ENCODE measurements at places on chromosomes 16 and 17.

GRCh38 chr17:19750835-19751234 is 2.7 kb upstream of the ALDH3A1 start:
- DNase-seq, result no peak

- DNase-seq, result no peak
Observed at GRCh38 chr16:78844682-78845081, 745.2 kb downstream of the WWOX start.

GRCh38 chr17:49204516-49204915 is 5.9 kb downstream of the GNGT2 start:
- DNase-seq, result no peak

DNA sequence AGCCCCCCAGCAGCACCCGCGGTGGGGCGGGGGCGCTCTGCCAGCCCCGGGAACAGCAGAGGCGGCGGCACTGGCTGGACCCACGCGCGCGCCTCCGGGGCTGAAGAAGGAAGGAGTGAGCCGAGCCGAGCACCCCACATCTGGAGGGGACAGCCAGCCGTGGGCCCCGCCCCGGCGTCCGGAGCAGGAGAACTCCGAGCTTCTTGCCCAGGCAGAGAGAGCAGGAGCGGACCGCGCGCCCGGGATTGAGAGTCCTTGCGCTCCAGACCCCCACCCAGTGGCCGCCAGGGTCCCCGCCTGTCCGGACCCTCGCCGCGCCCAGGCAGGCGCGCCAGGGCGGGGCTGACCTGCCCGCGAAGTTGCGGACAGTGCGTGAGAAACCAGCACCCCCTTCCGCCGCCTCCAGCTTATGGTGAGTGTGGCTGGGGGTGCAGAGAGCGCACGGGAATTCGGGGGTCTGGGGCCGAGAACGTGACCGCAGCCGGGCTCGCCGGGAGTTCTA is 921.9 kb upstream of the EEF2KMT start:
- no peak for DNase-seq

DNA sequence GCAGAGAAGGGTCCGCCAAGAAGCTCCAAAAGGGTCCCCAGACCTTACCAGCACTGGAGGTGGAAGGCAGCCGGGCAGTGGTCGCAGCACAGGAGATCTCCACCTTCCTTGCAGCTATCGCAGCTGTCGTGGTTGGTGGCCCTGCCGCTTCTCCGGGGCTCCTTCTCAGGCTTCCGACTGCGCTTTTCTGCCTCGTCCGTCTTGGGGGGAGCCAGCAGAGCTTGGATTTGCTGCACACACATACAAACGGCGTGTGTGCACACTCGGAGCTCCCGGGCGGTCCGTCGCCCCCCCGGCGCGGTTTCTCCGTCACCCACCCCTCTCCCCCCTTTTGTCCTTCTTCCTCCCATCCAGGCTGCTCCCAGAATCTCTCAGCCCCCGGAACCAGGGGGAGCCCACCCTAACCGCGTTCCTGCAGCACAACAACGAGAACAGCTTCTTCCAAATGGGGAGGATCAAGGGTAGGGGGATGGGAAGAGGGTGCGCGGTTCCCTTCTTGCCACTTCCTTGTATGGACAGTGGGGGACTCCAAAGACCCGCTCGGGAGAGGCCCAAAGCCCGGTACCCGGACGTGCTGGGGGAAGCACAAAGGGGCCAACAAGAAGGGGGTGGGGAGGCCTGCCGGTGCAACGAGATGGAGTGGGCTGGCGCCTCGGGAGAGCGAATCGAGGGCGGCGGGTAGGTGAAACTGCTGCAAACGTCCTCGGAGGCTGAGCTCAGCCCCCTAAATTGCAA is 1.1 kb downstream of the PHF12 start:
- DNase-seq, result peak; percentile 41

GRCh38 chr17:57605675-57606105 is 139.4 kb downstream of the CCDC182 start:
- DNase-seq, result no peak

GRCh38 chr17:9016941-9017552 is 4.3 kb upstream of the NTN1 start:
- no peak for DNase-seq

- no peak for DNase-seq
Observed at GRCh38 chr17:31060791-31061550, 33.8 kb upstream of the NF1 start.

GRCh38 chr16:87744750-87745514 is 20.9 kb downstream of the KLHDC4 start:
- no peak for DNase-seq

DNA sequence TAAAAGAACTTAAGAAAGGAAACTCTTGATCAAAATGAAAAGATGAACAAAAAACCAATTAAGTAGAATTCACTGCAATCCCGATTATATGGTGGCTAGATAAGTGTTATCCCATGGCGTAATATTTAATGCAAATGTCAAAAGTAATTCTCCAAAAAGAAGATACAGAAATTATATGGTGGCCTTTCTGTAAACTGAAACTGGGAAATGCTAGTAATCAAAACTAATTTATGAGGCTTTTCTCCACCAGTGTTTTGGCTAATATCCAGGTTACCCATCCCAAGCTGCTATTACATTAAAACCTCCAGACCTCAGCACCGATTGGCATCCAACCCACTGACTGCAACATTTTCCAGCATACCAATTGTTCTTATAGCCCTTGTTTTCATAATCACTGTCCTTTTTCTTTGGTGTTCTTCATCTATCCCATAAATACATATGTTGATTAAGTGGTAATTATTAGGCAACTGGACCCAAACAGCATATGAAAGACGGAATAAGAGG is 77.2 kb upstream of the TNRC6A start:
- no peak for DNase-seq

DNA sequence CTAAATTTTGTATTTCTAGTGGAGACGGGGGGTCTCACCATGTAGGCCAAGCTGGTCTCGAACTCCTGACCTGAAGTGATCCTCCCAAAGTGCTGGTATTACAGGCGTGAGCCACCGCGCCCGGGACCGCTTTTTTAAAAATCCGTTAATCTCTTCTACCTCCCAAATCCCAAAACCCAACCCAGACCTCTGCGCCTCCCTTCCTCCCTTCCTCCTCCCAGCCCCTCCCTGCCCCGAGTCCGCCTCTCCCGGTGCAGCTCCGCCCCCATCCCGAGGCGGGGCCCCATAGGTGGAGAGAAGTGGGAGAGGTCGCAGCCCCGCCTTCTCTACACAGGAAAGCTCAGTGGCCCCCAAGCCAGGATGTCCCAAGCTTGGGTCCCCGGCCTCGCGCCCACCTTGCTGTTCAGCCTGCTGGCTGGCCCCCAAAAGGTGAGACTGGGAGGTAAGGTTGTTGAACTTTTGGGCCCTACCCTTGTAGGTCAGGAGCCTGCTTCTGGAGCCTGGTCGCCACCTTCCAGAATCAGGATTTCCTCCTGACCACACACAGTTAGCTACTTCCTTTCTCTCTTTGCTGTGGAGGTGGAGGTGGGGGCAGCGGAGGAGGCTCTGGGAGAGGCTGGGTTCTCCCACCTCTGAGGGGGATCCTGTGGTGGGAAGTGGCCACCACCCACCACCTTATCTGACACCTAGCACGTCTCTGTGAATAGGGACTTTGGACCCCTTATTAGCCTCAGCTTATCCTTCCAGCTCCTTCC is at the start of gene TMEM92:
Gene TMEM92, plus strand, starts transcription at position 325 of the 755 bp plus-strand sequence. Its CDS starts 36 bp downstream, at position 361.
- DNase-seq, result no peak

- no peak for DNase-seq
Observed at GRCh38 chr16:56237451-56237930, 46.2 kb downstream of the GNAO1 start.

DNA sequence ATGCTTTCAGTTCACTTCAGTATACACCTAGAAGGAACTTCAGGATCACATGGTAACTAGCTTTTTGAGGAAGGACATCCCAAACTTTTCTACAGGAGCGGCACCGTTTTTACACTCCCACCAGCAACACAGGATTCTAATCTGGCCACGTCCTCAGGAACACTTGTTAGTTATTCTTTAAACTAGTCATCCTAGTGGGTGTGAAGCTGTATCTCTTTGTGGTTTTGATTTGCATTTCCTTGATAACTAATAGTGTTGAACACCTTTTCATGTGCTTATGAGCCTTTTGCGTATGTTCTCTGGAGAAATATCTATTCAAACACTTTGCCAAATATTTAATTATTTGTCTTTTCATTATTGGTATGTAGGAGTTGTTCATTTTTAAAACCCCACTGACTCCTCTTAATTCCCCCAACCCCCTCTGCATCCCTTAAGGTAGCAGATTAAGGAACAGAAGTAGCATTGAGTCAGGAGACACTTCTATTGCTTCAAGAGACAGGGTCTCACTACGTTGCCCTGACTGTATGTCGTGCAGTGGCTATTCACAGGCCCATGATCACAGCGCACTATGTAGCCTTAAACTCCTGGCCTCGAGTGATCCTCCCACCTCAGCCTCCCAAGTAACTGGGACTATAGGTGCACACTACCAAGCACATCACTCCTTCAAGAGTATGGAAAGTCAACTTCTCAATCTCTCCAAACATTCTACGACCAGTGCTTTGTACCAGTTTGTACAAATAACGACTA is 25.4 kb downstream of the YWHAE start:
- DNase-seq, result no peak

- no peak for DNase-seq
Observed at GRCh38 chr17:21285164-21286065, 904 bp downstream of the MAP2K3 start.

GRCh38 chr17:35807371-35808144 is 1.7 kb upstream of the TAF15 start:
- no peak for DNase-seq

DNA sequence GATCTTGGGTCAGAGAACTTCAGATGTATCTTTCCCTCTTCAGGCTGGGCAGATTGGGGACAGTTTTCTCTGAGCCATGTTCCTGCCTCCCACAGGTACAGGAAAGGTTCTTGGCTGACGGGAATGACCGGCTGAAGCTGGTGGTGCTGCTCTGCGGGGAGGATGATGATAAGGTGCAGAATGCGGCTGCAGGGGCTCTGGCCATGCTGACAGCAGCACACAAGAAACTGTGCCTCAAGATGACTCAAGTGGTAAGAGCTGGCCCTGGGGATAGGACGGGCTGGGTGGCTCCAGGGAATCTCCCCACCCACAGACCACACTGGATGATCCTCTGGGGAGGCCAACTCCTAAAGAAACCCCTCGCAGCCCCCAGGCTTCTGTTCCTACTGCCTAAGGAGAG is 10.9 kb downstream of the SLC35G3 start:
- DNase-seq, result no peak

DNA sequence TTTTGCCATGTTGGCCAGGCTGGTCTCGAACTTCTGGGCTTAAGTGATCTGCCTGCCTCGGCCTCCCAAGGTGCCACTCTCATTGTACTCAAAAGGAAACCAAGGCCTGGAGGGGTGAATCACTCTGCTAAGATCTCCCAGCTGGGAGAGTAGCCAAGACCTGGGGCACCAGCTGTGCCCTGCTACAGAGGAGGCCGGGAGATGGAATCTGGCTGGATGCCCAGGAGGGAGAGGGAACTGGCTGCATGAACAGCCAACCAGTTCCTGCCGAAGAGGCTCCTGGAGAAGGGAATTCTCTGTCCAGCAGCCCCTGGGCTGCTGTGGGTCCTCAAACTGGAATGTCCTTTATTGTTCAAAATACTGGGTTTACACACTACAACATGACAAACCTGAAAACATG is 238.7 kb upstream of the CIBAR2 start:
- no peak for DNase-seq

DNA sequence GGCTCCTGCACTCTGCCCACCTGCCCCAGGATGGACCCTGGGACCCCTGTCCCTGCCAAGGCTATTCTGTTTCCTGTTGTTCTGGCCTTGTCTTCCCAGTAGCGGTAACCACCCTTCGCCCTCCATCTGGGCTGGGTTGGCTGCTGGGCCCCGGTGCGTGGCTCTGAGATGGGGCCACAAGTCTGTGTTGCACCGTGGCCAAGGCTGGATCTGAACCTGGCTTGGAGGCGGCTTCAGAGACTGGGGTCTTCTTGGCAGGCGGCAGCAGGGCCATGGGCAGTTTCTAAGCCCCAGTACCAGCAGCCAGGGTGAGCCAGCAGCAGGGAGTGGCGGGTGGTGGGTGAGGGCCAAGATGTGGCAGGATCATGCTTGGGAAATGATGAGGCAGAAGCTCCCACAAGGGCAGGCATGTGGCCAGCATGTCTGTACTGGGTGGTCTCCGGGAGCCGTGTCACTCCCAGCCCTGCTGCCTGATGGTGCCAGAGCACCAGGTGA is 12.6 kb downstream of the MAP2K3 start:
- no peak for DNase-seq

DNA sequence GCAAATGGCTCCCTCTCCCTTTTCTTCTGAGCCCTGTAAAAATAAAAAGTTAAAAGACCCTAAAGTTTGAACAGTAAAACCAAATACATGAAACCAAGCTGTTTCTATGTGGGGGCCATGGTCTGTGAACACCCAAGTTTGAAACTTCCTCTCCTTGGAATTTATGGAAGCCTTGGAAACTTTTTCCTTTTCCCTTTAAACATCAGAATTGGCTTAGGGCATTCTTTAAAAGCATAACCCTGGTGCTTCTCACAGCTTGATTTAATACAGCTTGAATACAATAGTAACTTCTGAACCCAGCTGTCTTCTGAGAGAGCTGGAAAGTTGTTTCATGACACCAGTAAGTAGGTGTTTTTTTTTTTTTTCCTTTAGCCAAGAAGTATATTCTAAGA is 26.5 kb downstream of the NKD1 start:
- DNase-seq, result no peak

GRCh38 chr17:74873874-74874614 is 1.2 kb upstream of the FDXR start:
- no peak for DNase-seq

GRCh38 chr17:7439462-7440112 is at the start of gene FGF11:
TSS of gene FGF11 (plus strand) at chr17:7439512. CDS start at chr17:7439621, 109 bp downstream.
- no peak for DNase-seq

DNA sequence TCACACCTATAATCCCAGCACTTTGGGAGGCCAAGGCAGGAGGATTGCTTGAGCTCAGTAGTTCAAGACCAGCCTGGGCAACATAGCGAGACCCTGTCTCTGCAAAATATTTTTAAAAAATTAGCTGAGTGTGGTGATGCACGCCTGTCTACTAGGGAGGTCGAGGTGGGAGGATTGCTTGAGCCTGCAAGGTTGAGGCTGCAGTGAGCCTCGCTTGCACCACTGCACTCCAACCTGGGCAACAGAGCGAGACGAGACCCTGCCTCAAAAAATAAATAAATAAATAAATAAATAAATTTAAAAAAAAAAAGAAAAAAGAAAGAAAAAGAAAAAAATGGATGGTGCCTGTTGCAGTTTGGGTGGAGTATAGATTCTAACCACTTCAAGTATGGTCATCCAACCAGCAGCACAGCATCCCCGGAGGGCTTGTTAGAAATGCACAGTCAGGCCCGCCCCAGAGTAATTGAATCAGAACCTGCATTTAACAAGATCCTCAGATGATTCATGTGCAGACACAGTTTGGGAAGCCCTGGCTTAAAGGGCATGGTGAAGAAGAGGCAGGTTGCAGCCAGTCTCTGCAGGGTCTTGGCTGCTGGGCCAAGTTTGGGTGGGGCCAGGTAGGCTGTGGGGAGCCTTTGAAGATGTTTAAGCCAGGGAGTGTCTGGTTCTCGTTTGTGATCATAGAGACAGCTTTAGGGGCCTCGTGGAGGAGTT is 40.8 kb downstream of the MRC2 start:
- no peak for DNase-seq

Data from activated naive CD4-positive, alpha-beta T cell (primary cell).